HAP-1 (cell line): ENCODE measurements at places on chromosomes 6 and 20.

DNA sequence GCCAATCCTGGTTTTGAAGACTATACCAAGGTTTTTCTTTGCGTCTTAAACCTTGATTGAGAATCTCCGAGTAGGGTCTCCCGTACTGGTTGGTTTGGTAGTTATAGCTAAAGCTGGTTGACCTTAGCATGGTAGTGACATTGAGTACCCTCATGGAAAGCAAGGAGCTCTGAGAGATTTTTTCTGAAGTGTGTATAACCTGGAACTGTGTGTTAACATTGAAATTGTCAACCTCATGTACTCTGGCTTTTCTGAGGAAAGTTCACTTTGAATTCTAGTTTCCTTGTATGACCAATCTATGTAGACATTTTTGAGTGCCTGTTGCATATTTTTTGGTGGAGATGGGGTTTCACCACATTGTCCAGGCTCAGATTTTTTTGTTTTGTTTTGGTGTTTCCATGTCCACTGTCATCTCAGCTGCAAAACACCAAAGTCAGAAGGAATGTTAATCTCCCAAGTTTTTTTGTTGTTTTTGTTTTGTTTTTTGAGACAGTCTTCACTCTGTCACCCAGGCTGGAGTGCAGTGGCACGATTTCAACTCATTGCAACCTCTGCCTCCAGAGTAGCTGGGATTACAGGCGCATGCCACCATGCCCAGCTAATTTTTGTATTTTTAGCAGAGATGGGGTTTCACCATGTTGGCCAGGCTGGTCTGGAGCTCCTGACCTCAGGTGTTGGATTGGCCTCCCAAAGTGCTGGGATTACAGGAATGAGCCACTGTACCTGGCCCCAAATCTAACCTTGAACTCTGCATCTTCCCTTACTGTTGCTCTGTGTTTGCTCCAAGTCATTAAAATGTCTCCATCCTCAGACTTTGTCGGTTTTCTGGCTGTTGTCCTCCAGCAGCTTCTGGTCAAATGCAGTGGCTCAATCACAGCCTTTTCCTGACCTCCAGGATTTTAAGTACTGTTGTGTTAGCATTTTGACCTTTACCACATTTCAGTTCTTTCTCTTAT, 4.3 kb downstream of the RPS12 start:
- DNase-seq, result no peak

- DNase-seq, result no peak
Measured at GRCh38 chr6:107780226-107780625, 43.9 kb downstream of the SCML4 start.

DNA sequence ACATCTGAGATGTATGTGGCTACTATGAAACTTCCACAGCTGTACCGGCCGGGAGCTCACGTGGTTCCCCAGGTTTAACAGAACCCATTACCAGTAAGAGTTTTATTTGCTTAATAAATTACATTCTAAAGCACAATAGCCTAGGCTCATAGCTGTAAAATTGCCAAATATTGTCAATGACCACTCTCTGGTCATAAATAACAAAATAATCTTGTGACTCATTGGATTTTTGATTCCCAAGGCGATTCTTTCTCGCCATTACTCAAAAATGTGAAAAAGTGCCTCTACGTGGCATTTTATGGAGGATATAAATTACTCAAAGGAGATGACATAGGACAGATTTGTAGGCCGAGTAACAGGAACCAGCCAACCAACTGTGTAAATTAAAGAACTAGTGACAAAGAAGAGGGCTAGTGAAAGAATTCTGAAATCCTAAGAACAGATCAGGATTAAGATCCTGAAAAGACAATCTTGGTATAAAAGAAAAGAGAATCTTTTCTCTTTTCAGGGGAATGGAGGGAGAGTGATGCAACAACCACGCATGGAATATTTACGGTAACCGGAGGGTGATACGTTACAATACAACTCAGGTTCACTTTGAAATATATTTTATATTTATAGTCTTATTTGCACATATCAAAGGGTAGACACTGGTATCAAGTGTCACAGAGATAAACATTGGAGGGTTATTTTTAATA, 199.7 kb downstream of the FOXC1 start:
- peak; percentile 31 for DNase-seq

DNA sequence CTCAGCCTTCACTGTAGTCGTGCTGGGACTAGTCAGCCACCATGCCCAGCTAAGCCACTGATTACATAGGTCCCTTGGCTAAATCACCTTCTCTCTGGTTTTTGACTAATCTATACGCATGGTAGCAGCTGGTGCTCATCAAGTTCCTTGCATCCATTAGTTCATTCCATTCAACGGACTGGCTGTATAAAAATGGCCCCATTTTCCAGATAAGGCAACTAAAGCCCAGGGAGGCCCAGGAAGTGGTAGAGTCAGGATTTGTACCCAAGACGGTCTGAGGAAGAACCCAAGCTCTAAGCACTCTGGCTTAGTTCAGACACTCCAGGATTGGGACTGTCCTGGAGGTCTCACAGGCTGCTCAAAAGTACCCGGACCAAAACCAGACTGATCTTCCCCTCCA, 4.9 kb downstream of the E2F1 start:
- DNase-seq, result no peak

GRCh38 chr20:44388466-44389023, 33.0 kb downstream of the HNF4A start:
- DNase-seq, result peak; percentile 81

DNA sequence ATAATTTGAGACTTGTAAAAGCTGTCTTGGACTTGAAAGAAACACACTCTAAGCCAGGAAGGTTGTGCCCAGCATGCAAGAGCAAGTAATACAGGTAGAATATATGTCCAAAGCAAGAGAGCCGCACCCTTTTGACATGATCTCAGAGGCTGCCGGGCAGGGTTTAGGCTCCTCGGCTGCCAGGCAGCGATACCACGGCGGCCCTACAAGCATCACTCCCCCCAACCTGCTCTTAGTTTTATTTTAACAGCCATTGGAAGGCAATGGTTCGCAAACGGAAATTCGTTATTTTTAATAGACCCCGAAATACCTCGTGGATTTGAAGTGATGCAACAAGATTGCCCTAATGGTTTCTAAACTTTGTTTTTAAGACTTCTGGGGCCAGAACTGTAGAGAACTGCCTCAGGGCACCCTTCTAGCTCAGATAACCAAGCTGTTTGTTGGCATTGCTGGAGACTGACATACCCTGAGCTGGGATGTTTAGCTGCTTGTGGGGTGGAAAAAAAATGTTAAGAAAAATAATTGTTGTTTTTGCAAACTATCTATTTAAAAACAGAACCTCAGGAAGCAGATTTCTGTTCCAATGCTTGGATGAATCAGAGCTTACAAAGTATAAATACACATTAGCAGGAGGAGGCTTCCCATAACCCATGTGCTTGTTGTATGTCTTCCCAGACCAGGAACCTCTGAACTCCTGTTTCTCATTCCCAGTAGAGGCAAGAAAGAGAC, 39.0 kb downstream of the JAG1 start:
- DNase-seq, result no peak

- DNase-seq, result peak; percentile 45
Measured at GRCh38 chr20:62924442-62925075, 1.7 kb downstream of the DIDO1 start.

DNA sequence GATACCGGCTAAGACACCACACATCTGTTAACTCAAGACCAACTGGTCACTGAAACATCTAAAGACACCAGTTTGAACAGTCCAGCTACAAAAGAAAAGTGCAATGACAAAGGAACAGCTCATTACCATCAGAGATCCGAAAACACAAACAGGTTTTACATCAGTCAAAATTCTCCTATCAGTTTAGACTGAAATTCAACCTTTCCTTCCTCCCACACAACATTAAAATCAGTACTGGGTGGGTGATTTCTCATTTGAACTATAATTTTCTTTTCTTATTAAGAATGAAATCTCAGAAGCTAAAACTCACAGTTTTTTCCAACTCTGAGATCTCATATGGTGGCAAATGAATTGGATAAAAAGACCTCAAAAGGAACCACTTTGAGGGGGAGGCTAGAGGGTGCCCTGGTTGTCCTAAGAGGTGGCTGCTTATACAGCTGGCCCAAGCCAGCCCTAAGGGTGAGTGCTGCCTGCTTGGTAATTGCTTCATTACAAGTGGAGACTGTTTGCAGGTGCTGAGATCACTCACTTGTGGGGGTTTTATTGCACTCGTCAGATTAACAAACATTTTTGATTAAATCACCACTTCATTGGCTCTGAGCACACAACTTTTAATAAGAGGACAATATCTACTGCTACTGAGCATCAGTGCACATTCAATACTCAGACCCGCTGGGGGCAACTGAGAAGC, 4.3 kb downstream of the CCDC167 start:
- DNase-seq, result no peak

GRCh38 chr6:65004283-65004682, 702.7 kb downstream of the EYS start:
- DNase-seq, result no peak

GRCh38 chr20:10090588-10091166, 55.9 kb downstream of the ANKEF1 start:
- peak; percentile 57 for DNase-seq

DNA sequence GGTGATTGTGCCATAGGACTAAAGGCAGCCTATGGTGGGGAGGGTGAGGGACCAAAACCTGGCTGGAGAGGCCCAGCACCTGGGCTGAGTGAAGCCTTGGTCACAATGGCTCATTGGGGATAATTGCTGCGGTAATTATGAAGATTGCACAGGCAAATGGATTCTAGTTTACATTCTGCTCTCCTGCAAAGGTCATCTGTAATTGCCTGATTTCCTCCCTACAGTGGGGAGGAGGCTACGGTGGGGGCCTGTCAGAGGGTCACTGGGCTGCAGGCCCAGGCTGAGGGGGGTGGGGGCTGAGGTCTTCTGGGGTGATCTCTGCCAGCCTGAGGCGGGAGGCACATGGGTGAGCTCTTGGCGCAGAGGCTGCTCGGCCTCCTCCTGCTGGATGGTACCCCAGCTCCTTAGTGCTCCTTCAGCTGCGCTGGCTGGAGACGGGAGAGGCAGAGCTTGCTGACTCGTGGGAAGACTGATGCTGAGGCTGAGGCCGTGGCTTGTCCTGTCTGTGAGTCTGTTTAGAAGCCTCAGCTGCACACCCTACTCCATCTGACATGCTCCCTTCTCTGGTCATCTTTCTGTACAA, 30.3 kb downstream of the PACSIN1 start:
- DNase-seq, result no peak

- DNase-seq, result no peak
Measured at GRCh38 chr6:49524541-49524940, 24.8 kb downstream of the GLYATL3 start.

- no peak for DNase-seq
Measured at GRCh38 chr6:89842228-89842627, 12.5 kb downstream of the CASP8AP2 start.

- no peak for DNase-seq
Measured at GRCh38 chr6:51960419-51960818, 127.0 kb downstream of the PKHD1 start.

DNA sequence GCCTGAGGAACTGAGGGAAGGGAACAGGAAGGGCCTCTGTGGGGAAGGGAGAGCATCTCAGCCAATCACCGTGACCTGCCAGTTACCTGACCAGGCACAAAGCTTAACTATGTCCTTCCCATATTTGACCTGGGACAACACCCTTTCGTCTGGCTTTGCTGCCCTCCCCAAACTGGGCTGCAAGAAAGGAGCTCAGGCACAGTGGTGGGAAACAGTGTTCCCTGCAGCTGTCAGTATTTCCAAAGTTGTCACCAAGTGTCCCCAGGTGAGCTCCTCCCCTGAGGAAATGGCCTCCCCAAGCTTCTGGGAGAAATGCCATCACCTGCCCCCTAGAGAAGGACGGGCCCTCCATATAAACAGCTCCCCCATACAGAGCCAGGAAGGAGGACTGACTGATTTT, 17.9 kb downstream of the NCR2 start:
- no peak for DNase-seq

GRCh38 chr6:12467706-12468670, 177.8 kb downstream of the EDN1 start:
- DNase-seq, result no peak

DNA sequence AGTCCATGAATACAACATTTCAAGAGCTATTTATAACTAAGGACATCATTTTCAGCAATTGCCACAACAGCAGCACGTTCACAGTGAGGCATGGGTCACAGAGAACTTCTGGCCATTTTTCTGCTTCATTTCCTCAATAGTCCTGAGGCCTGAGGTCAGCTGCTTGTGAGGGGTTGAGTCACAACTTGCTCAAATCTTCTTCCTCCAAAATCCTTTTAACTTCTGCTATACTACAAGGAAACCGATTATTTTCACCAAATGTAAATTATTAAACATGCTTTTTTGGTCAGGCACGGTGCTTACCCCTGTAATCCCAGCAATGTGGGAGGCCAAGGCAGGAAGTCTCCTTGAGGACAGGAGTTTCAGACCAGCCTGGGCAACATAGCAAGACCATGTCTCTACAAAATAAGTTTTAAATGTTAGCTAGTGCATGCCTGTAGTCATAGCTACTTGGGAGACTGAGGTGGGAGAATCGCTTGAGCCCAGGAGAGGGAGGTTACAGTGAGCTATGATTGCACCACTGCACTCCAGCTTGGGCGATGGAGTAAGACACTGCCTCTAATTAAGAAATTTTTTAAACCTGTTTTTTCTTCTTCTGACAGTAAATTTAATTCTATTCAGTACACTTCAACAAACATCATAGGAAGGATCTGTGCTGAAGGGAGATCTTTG, 11.1 kb upstream of the SLC16A10 start:
- DNase-seq, result no peak

DNA sequence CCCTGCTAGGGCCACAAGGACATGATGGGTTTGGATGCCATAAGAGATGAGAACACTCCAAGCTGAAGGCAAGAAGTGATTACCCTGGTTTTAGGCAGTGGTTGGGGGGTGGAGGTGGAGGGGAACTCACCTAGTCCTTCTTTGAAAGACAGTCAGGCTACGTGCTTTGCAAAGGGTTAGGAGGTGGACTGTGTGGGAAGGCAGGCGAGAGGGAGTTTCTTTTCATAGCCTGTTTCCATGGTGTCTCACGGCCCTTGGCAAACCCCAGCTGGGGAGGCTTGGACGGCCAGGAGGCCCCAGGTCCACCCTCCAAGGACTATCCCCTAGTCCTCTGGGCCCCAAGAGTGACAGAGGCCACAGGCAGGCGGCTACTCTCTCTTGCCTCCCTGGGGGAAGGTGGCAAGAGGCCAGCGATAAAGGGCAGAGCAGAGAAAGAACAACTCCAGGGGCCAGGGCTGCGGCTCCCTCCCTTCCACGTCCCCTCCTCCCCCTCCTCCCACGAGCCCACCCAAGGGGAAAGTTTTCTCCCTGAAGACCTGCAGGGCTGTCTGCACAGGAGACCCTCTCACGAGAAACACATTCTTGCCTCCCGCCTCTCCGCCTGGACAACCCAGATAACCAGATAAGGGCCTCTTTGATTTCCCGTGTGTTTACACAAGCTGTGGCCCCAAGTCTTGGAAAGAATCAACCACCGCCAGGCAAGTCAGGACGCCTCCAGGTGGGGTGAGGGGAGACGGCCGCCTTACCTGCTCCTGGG, 74.4 kb downstream of the NOL4L start:
- DNase-seq, result no peak

DNA sequence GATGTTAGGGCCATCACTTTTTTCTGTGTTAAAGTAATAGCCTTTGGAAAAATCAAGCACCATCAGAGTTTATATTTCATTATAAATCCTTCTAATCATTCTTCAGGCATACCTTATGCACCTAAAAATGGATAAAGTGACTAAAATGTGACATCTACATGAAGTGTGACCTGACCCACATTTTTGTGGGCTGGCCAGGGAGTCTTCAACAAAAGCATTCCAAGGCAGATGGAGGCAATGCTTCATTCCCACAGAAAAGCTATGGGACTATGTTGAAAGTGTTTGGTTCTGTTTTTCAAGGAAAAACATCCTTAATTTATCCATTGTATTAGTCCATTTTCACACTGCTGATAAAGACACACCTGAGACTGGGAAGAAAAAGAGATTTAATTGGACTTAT, 58.8 kb upstream of the LTV1 start:
- DNase-seq, result no peak
